ENCODE measurements at places on chromosomes 11 and 22. TPM values are rescaled to one million over a fixed set of nuclear protein-coding genes. Genes with fewer than 3 reads are reported as not detected.

DNA sequence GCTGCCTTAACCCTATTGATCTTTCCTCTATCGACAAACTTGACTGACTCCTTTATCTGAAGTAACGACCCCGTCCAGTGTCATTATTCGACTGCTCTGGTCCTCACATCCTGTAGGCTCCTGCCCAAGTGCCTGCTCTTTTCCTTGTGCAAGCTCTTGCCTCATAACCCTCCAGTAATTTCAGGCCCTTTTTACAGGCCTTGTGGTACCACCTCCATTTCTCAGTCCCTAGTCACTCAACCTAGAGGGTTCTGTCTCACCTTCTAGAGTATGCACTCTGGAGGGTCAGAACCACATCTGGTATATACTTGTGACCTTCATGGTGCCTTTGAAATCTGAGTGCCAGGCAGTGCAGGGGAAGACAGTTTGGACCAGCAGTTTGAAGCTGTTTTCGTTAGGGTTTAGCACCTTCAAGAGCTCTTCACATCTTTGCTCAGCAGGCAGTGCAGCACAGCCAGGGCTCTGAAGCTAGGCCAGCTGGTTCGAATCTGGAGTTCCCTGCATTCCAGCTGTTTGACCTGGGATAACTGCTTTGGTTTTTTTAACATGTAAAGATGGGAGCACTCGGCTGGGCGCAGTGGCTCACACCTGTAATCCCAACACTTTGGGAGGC, 11.2 kb downstream of the SNRPD3 start:
- no peak for DNase-seq

The LRRC56 gene
- 0.75 TPM for total RNA-seq

- DNase-seq, result no peak
Observed at GRCh38 chr22:19832476-19833108, 22.1 kb downstream of the GNB1L start.

- DNase-seq, result no peak
Observed at GRCh38 chr22:44205516-44206329, 25.0 kb downstream of the PARVG start.

DNA sequence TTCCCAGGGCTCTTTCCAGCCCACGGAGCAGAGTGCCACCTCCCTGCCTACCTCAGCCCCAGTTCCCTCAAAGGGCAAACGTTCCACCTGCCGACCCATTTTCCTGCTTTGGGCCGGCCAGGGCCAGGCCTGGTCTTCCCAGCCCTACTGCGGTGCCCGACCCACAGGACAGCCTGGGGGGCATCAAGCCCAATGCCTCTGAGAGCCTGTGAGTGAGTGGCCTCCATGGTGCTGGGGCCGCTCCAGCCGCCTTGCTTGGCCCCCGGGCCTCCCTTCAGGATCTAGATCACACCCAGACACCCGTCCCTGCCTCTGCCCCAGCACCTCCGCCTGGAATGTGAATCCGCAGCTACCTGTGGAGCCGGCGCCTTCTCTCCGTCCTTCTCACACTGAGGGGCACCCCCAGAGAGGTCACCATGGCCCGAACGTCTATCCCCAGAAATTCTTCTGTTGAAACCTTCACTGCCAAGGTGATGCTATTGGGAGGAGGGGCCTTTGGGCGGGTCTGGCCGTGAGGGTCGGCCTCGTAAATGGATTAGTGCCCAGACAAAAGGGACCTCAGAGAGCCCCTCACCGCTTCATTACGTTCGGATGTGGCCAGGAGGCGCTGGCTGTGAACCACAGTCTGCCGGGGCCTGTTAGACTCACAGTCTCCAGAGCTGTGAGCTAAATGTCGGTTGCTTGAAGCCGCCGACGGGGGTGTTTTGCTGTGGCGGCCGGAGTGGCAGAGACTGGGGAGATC, 36.2 kb upstream of the BRSK2 start:
- DNase-seq, result no peak

Data from MCF 10A (cell line).